EL (cell line): ENCODE measurements at places on chromosomes 7 and 10.

- DNase-seq: no peak
Observed at GRCh38 chr10:6342096-6342685, 139.5 kb downstream of the PFKFB3 start.

DNA sequence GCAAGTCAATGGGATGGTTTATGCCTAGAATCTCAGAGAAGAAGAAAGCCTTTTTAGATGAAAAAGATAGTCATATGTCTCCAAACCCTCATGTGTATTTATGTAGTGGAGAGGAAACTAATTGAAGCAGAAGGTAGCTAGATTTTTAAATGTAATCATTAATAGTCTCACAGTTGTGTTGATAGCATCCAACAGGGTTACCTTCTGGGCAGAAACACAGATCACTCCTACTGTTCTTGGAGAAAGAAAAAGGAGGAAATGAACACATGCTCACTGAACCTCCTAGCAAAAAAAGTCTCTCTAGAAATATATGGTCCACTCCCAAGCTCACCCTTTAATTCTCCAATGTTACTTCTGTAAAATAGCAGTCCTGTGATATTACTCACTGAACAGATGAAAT lies 777.2 kb upstream of the C7orf33 start:
- no peak for DNase-seq

GRCh38 chr10:60236869-60237524 lies 152.7 kb downstream of the ANK3 start:
- peak; percentile 32 for DNase-seq

DNA sequence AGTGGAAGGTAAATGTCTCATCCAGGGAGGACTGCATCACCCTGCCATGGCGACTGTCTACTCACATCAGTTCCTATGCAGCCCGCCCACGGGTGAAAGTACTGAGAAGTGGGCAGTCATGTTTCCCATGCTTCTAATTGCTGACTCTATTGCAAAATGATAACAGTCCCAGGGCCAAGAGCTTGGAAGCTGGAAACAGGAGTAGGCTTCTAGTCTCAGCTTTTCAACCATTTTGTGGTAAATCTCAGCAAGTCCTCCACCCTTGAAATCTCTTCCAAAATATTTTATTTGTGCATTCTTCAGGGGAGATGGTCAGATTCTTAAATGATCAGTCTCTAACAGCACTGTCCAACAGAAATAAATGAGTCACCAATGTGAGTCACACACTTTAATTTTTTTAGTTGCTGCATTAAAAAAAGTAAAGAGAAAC lies 48.1 kb upstream of the TARP start:
- peak; percentile 71 for DNase-seq

GRCh38 chr7:51238981-51239495 lies 77.6 kb downstream of the COBL start:
- DNase-seq: no peak

- DNase-seq: no peak
Observed at GRCh38 chr10:129849452-129849750, 114.7 kb downstream of the EBF3 start.

DNA sequence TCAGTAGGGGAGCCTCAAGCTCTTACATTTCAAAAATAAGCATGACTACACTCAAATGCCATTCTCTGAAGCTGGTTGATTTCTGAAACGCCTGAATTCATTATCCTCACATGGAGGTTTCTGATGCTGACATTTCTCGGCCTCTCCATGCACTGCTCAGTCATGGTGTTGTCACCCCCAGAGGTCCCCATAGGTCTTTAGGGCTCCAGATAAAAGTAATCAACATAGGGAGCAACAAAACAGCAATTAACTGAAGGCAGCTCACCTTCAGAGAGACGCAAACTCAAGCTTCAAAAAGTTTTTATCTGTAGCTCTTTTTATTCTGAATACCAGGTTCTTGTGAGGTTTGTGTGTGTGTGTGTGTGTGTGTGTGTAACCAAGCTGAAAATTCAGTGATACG lies 223.2 kb upstream of the LRRN3 start:
- DNase-seq: no peak

- peak; percentile 31 for DNase-seq
Observed at GRCh38 chr10:6145166-6145987, 56.5 kb downstream of the RBM17 start.

GRCh38 chr10:66931340-66931948 lies 5.6 kb downstream of the LRRTM3 start:
- peak; percentile 53 for DNase-seq

GRCh38 chr7:123792547-123792946 lies 43.7 kb upstream of the WASL start:
- no peak for DNase-seq

- DNase-seq: no peak
Observed at GRCh38 chr7:85094046-85094725, 92.7 kb downstream of the SEMA3D start.

DNA sequence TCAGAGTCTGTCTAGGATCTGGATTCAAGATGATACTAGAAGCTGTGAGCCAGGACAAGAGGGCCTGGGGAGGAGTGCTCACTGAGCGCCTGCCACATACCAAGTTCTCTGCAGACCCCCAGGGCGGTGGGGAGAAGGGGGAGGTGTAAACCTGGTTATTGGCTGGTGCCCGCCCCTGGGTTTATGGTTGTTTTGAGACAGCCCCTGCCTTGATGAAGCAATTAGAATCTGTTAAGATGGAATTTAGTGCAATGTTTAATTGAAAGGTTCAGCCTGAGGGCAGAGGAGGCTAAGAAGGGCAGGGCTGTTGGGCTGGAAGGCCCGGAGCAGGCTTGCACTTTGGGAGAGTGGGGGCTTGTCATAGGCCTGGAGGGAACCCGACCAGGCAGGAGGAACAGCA lies 42.7 kb downstream of the PRF1 start:
- no peak for DNase-seq

GRCh38 chr7:140876519-140877248 lies 48.0 kb downstream of the BRAF start:
- DNase-seq: peak; percentile 63

DNA sequence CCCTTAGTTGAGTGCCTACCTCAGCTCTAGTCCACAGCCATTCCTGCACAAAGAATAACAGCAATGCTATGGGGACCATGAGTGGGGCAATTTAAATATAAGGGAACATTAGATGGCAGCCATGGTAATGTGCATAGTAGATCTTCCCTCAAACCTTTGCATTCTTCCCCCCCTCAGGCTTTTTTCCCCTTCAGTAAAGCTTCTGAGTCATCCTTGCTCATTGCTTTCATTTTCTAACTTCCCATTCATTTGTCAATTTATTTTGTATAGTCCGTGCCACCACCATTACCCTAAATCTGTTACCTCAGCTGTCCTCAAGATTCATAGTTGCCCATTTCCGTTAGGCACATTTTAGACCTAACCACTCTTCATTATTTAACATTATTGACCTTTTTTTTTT lies 10.7 kb downstream of the HECTD2 start:
- DNase-seq: peak; percentile 74

DNA sequence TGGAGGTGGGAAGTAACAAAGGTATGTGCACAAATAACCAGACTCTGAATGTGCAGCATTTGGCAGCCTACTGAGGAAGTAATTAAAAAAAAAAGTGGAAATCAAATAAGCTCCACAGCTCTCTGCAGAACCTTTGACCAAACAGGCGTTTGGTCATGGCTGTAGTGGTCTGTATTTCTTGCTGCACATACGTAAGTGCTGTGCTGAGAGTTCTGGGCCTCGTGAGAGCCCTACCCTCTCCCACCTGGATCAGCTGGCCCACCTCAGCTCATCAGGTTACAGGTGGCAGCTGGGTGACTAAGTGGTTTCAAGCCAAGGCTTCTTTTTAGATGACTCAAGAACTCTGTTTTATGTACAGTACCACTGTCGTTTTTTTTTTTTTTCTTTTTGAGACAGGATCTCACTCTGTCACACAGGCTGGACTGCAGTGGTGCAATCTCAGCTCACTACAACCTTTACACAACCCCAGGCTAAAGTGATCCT lies 178.2 kb upstream of the KLF6 start:
- no peak for DNase-seq

- DNase-seq: no peak
Observed at GRCh38 chr7:116436305-116436826, 63.2 kb upstream of the CAV2 start.

DNA sequence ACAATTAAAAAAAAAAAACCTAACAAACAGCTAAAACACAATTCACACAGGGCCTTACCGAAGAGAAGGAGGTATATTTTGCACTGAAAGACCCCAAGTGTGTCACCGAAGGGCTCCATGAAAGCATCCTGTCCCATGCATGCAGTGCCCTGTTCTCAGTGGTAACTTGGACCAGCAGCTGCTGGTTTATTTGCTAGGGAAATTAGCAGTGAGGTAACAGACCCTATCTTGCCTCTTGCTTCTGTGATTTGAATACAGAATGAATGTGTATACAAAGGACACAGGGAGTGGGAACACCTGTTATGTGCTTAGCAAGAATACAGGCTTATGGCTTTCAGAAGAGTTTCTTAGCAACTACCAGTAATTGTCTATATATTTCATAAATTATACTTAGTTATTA lies at the start of gene HEPACAM2:
Gene HEPACAM2, minus strand, starts transcription at position 160 of the 400 bp plus-strand sequence.
- DNase-seq: no peak

GRCh38 chr7:37942934-37943610 lies 22.6 kb downstream of the EPDR1 start:
- no peak for DNase-seq

DNA sequence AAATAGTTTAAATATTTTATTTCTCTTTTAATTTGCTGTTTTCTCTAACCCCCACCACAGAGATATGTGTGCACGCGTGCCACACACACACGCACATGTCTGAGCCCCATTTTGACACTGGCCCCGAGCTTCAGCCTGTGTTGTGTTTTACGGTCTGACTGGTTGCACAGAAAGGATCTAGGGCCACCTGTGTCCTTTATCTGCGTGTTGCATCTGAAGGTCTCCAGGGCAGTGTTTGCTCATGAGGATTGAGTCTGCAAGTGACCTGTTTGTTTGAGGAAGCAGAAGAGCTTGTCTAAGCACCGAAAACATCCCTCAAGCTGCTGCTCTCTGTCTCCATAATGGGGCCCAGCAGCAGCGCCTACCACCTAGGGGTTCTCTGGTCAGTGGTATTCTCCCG lies 266.4 kb upstream of the LYZL1 start:
- DNase-seq: no peak

GRCh38 chr10:44818041-44818649 lies 93.0 kb upstream of the TMEM72 start:
- DNase-seq: no peak

DNA sequence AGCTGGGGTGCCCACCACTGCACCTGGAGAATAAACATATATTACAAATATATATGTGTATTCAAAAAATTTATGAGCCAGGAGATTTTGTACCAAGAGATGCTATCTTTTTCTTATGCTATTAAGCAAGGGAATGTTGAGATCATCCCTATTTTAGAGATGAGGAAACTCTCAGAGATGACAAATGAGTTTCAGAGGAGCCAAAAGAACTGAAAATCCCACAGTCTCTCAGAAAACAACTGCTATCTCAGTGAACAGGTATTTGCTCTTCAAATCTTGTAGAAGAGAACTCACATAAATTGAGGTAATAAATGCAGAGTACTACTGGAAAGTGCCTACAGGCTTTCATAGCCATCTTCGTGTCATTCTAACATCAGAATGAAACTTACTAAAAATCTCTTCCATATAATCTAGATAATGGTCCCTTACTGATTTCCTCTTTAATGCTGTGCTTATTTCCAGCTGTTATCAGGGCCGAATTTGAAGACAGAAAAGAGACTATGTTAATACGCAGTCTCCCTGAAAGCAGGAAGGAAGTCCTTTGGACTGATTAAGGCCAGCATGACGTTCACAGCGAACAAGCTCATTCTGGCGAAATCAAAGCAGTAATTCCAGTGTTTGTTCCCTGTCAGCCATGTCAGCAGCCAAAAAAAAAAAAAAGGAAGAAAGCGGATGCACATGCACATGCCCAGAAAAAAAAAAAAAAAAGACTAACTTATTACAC lies 29.4 kb upstream of the ANAPC16 start:
- DNase-seq: no peak

GRCh38 chr10:132862485-132863420 lies 76.8 kb upstream of the NKX6-2 start:
- no peak for DNase-seq

DNA sequence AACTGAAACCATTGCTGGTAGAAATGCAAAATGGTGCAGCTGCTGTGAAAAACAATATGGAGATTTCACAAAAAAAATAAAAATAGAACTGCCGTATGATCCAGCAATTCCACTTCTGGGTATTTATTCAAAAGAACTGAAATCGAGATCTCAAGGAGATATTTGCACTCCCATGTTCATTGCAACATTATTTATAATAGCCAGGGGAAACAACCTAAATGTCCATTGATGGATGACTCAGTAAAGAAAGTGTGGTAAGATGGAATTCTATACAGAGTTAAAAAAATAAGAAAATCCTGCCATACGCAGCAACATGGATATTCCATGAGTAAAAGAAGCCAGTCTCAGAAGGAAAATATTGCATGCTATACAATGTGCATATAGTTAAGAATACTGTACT lies 290.6 kb upstream of the GHITM start:
- DNase-seq: no peak

- no peak for DNase-seq
Observed at GRCh38 chr10:72263613-72264241, 10.0 kb upstream of the DDIT4 start.

GRCh38 chr7:23346316-23346715 lies 47.2 kb downstream of the MALSU1 start:
- DNase-seq: no peak

DNA sequence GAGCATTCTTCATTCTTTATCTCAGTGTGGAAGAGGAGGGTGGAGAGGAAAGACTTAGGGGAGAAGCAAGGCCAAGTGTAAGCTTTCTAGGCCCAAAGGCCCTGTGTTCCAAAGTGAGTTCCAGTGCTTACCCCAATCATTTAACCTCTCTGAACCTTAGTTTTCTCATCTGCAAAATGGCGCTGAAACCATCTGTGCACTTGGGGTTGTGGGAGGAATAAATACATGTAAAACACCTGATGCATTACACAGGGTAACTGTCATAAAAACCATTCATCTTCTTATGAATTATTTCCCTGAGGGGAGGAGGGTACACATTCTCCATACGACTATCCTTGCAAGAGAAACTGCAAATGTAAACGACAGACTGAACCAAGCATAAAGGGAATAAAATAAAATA lies 19.0 kb downstream of the PIK3AP1 start:
- no peak for DNase-seq

DNA sequence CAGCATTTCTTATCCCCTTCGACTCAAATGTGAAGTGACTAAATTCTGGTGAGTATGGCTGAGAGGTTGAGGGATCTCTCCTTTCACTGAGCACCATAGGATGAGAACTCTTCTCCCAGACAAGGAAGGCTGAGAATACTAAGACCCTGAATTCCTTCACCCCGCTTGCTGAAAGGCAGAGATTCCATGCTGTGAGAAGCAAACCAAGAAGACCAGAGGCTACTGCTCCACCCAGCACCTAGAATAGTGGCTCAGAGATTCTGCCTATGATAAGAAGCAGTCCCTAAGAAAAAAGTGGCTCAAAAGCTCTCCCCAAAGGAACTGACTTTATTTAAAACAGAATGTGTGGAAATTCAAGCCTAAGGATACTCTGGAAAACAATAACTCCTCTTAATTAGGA lies 26.7 kb upstream of the WNT2 start:
- DNase-seq: no peak

- peak; percentile 38 for DNase-seq
Observed at GRCh38 chr7:112452102-112452888, 2.0 kb downstream of the IFRD1 start.

GRCh38 chr10:123565691-123566660 lies 100.2 kb upstream of the GPR26 start:
- DNase-seq: no peak

- DNase-seq: no peak
Observed at GRCh38 chr7:100373261-100373831, at the start of gene PILRA. Gene PILRA (plus strand): TSS chr7:100373487. CDS start chr7:100373657, 170 bp downstream.
